Activated CD4-positive, alpha-beta T cell treated with anti-CD3 and anti-CD28 coated beads for 48 hours (primary cell): ENCODE measurements at places on chromosomes 4 and X.

- no peak for DNase-seq
Measured at GRCh38 chrX:8684201-8684965, 47.6 kb downstream of the ANOS1 start.

GRCh38 chrX:16845686-16846085 lies 24.5 kb downstream of the RBBP7 start:
- DNase-seq: no peak

DNA sequence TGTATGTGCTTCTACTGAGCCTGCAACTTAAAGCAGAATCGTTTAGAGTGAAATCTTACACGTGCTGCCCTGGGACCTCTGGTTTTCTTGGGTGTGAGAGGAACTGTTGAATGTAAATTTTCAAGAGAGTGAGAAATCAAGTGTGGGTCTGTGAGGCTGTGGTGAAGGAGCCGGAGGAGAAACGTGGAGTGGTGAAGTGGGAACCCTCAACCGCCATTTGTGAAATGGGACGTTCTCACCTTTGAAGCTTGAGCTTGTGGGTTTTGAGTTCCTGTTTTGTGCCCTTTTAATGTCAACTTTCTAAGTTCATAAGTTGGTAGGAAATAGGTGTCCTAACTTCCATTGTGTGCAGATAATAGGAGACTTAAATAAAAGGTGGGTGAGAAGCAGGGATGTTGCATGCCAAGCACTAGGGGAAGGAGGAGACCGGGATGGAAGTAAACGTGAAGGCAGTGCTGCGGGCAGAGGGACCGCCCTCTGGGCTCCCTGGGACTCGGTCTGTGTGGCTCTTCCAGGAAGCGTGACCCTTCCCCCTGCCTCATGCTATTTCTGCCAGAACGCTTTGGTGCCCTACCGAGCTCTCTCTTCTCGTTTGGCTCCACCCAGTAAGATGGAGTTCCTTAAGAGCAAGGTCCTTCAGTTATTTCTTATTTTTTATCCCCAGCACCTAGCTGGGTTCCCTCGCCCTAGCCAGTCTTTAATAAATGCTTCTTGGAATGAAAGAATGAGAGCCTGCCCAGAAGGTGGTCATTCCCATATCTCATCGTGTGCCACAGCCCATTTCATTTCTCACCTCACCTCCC lies 56.0 kb downstream of the TMEM131L start:
- DNase-seq: peak; percentile 81

- DNase-seq: no peak
Measured at GRCh38 chr4:138953961-138954371, 61.6 kb upstream of the NOCT start.

DNA sequence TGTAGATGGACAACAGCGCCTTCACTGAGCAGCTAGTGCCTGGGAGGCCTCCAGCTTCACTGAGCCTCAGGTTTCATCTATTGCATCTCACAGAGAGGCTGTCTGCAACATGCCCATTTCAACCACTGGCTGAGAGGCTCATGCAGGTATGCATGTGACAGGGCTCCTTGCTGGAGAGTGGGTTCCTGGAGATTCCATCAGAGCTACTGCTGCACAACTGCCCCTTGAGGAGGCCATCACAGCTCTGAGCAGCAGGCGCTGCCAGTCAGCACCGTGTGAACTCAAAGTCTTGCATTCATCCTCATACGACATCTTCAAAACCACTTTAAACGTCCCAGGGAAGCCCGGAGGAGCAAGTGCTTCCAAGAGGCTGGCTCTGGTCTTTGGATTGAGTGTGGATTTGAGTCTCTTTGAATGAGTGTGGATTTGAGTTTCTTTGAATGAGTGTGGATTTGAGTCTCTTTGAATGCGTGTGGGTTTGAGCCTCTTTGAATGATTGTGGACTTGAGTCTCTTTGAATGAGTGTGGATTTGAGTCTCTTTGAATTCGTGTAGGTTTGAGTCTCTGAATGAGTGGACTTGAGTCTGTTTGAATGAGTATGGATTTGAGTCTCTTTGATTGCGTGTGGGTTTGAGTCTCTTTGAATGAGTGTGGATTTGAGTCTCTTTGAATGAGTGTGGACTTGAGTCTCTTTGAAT lies 8.7 kb downstream of the P2RY8 start:
- DNase-seq: peak; percentile 43
